ENCODE measurements at places on chromosomes 4 and X. TPM values are rescaled to one million over a fixed set of nuclear protein-coding genes. Genes with fewer than 3 reads are reported as not detected.

DIPK2B gene
- total RNA-seq = not detected

DNA sequence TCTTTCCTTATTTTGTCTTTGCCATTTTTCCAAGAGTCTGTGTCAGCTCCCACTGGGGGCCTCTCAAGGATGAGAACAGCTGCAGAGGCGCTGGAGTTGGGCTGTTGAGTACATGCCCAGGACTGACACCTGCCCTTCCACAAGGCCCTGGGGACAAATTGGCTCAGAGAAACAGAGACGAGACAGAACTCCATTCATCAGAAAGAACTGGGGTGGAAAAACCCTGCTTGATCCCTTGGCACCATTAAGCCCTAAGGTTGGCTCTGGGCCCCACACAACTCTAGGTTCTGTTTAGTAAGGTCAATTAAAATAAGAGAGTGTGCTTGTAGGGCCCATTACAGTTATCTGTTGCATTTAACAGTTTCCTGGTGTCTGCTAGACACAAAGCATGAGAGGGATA is 63.6 kb downstream of the DCX start:
- no peak for DNase-seq

- DNase-seq = peak; percentile 33
These were observed 23.2 kb downstream of the PRPS2 start for GRCh38 chrX:12814420-12814819.

GSX2 gene
- total RNA-seq = not detected

- DNase-seq = no peak
These were observed 171.2 kb upstream of the GPC4 start for GRCh38 chrX:133586443-133586842.

DNA sequence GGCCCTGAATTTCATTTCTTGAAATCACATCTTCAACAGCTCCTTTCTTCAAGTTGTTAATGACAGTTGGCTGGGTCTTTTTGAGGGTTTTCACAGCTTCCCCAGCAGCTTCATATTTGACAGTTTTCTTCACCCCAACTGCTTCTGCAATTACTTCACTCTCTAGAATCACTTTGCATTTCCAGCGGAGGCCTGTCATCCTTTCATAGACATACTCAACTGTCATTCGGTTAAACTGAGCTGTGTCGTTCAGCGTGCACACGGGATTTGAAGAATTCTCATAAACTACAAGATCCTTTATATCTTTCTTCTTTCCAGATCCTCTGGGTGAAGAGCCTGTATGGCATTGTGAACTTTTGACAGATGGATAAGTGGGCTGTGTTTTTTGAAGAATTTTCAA is 15.4 kb downstream of the UBE2A start:
- no peak for DNase-seq

BEX1 gene
- 11.0 TPM for total RNA-seq

SMARCA5 gene
- 40.9 TPM for total RNA-seq

DNA sequence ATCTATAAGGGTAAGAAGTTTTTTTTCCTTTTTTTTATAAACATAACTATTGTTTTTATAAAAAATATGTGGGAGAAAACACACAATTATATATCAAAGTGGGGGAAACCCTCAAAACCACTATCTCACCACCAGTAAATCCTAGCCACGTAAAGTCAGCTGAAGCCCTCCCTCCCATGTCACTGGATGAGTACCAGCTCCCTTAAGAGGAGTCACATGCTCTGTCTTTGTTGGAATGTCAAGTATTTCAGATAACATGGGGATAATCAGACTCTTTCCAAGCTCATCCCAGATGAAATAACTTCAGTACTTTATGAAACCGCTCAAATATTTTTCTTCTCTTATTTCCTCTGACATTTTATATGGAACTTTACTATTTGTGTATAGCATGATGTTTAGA is 2.4 kb downstream of the MYOZ2 start:
- peak; percentile 69 for DNase-seq

DNA sequence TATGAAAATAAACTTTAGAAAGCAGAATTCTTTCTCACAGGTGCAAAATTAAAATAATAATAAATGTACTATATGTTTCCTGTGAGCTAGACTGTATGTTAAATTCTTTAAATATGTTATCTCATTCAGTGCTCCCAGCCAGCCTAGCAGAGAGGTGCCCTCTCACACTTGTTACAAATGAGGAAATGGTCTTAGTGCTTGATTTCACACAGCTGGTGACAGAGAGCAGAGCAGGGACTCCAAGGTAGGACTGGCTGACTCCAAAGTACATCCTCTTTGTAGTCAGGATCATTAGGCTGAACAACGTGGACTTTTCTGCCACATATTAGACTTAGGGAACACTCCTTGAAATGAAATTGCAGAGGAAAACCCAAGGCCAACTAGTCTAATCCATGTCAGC is 72.0 kb upstream of the HHIP start:
- no peak for DNase-seq

PAK3 gene
- total RNA-seq = not detected

DUSP21 gene
- not detected for total RNA-seq

DNA sequence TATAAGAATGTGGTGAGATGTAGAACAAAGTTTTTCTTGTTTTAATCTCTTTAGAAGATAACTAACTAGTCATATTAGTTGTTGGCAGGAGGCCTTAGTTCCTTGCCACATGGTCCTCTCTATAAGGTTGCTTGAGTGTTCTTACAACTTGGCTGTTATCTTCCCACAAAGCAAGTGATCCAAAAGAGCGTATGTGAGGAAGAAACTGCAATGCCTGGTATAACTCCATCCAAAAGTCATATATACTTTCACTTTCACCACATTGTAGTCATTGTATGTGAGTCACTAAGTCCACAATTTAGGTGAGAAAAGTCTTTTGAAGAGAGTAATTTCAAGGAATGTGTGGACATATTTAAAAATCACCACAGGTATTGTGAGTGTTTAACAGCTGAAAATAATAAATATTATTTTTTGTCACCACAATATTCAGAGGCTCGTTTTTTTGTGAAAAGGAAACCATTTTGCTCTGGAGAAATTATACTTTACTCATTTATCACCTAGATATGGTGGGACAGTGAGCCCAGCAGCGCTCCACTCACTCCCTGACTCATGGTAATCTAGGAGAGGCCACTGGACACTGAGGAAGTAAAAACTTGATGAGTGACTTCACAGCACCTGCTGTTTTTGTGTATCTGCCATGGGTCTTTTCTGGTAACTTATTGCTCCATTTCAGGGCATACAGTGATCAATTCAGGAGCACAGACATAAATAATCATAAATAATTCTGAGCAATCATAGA is 369.4 kb upstream of the NDST3 start:
- no peak for DNase-seq

NBDY gene
- total RNA-seq = 6.7 TPM

PAGE1 gene
- total RNA-seq = not detected

DNA sequence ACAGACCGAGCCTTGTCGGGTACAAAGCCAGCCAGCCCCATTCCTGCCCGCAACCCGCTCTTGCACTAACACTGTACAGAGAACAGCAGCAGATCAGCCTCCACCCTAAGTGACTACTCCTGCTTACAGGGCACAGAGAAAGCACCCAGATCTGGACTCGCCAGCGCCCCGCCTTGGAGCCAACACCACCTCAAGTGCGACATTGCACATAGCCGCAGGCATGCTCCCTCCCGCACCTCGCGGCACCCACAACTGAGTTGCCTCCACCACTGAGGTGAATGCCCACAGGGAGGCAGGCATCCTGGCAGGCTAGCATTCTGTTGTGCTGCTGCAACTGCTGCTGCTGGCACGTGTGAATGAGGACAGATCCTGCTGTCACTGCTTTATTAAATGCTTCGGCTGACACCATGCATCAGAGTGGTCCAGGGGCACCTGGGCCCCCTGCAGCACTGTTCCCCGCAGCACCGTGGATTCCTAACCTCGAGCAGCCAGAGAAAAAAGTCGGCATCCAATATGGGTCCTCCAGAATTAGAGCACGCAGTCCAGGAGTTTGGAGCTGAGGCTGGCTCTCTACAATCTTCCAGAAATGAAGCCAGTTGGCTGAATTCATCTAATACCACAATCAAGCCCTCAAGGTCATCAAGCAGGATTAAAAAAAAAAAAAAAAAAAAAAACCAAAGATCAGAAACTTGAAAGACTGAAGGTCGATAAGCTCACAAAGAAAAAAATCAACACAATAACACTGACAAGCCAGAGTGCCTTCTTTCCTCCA is 352.9 kb downstream of the GASK1B start:
- no peak for DNase-seq

GRCh38 chr4:71239365-71239764 is 99.5 kb upstream of the SLC4A4 start:
- DNase-seq = peak; percentile 48

DNA sequence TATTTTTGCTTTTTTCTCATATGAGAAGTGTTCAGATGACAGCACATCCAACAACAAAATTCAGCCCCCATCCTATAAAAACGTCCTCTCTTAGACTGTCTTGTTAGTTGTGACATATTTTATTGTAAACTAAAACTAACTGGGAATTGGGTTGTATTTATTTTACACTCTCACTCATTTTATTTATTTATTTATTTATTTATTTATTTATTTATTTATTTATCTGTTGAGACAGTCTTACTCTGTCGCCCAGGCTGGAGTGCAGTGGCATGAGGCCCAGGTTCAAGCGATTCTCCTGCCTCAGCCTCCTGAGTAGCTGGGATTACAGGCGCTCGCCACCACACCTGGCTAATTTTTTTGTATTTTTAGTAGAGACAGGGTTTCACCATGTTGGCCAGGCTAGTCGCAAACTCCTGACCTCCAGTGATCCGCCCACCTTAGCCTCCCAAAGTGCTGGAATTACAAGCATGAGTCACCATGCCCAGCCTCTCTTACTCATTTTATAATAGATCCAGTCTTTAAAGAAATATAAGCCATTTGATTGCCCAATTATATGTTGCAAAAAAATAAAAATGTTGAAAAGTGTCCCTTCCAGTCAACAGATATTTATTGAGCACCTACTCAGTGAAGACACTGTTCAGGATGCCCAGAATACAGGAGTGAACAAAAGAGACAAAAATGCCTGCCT is 44.6 kb downstream of the PALLD start:
- DNase-seq = peak; percentile 83

GRCh38 chrX:16586377-16587112 is 63.4 kb upstream of the S100G start:
- DNase-seq = no peak

- no peak for DNase-seq
These were observed 334.1 kb downstream of the PCDH7 start for GRCh38 chr4:31054295-31054694.
